AG04450 (cell line): ENCODE measurements at places on chromosomes 16 and 17. TPM values are rescaled to one million over a fixed set of nuclear protein-coding genes. Genes with fewer than 3 reads are reported as not detected.

Gene C17orf50
- not detected in 2 replicates for polyA plus RNA-seq

Gene CCL4
- not detected in 2 replicates for polyA plus RNA-seq

DNA sequence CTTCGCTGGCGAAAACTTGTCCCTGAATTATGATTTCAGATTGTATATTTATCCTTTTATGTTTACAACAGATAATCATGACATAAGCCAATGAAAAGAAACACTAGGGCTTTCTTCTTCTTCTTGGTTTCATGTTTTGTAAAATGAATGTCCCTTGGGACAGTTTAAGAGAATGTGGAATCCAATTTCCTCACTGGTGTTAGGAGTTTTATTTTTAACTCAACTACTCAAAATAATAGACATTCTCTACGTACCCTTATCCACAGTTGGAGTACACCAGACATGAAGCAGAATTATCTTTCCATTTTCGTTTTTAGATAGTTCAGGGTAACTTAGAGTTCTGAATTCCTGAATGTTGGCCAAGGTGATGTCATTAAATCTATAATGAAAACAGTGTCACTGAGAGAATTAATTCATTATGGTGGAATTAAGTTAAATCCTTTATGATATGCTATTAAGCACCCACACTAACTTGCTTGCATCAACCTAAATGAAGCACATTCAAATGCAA lies 43.4 kb downstream of the IRX6 start:
- no peak for DNase-seq

GRCh38 chr17:45575126-45575885 lies 84.8 kb upstream of the PLEKHM1 start:
- DNase-seq = no peak

DNA sequence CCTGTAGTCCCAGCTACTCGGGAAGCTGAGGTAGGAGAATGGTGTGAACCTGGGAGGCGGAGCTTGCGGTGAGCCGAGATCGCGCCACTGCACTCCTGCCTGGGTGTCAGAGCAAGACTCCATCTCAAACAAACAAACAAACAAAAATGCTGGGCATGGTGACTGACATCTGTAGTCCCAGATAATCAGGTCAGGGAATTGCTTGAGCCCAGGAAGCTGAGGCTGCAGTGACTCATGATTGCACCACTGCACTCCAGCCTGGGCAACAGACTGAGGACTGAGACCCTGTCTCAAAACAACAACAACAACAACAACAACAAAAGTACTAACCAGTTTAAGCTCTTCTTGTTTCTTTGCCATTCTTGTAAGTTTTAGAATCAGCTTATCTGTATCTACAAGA lies 383.0 kb upstream of the PMFBP1 start:
- DNase-seq = no peak

DNA sequence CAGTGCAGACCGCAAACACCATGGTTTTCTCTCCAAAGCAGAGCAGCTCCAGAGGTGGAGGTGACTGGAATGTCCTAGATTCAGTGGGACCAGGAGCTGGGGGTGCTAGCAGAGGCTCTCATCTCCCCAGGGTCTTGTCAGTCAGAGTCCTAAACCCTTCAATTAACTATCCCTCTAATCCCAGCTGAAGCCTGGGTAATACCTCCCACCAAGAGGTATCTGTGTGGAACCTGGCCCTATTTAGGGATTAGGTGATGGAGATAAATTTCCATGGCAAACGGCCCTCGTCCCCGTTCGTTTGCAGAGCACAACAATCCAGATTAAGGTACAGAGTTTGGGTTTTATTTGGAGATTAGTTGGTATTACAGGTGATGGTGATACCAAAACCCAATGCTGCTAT lies 1.8 kb downstream of the SEBOX start:
- DNase-seq = no peak

DNA sequence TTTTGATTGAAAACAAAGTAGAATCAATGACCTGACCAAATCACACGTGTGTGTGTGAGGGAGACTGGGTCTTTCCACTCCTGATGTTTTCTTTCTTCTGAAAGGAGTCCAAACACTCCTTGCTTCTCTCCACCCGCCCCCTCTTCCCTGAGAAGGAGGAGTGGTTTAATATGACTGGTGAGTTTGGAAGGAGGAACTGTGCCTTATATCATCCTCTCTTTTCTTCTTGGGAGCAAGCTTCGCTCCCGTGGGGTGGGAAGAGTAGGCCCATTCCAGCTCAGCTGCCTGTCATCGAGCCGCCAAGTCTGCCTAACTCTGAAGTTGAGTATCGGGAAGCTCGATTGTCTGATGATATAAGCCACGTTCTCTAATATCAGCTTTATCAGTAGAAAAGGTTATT lies 96.5 kb downstream of the YPEL2 start:
- no peak for DNase-seq

DNA sequence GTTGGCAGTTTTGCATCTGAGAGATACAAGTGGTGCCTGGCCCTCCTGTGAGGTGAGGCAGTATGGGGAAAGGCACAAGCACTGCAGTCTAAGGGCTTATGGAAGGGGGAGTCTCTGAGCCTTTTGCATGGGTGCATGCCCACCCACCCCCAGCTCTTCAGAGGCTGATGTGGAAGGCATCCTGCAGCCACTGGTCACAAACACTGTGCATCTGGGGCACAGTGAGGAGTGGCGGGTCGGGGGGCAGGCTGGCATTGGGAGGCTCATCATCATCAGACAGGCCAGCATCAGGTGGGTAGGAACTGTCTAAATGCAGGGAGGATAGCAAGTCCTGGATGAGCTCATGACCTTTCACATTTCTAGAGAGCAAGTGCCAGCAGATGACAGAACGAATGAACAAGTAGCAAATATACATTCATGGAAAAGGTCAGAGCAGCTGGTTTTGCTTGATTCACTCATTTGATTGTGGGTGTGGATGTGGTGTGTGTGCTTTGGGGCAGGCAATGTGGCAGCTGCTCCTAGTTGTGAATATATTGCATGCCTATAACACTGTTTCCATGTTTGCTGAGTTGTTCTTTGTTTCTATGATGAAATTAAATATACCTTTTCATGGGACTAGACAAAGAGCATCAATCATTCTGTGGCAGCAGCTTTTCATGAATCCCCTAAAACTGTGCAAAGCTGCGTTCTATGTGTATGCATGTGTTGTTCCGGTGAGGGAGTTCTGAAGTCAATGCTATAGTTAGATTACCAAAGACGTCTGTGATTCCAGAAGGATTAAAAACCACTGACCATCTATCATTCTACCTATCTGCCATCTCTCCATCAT lies 29.2 kb downstream of the TRIM25 start:
- DNase-seq = no peak
